ENCODE measurements at places on chromosomes 11 and 22. TPM values are rescaled to one million over a fixed set of nuclear protein-coding genes. Genes with fewer than 3 reads are reported as not detected.

Gene XRCC6
- total RNA-seq = 333 TPM

Gene SPDYC
- not detected for total RNA-seq

Gene CLDN5
- total RNA-seq = not detected

Gene OR51E2
- not detected for total RNA-seq

Gene TPST2
- total RNA-seq = 8.8 TPM

Gene RBM4
- total RNA-seq = 144 TPM

Gene UPK3A
- not detected for total RNA-seq

Gene HTR3B
- not detected for total RNA-seq

Gene PDGFB
- 3.1 TPM for total RNA-seq

Gene SF3B2
- 185 TPM for total RNA-seq

Gene HIRA
- 23.0 TPM for total RNA-seq

Gene GAL
- 22.9 TPM for total RNA-seq

Gene IL18
- total RNA-seq = 98.7 TPM

Gene CARNS1
- total RNA-seq = 0.12 TPM

Gene OR2AG2
- total RNA-seq = not detected

Gene FAM181B
- 0.03 TPM for total RNA-seq
